ENCODE measurements at places on chromosomes 4 and X.
A peak's percentile ranks its signal among the peaks of the same experiment; 100 is the strongest.

GRCh38 chrX:46912098-46912602, at the start of gene JADE3:
JADE3 (plus strand) TSS chrX:46912421; CDS start chrX:46984895, 72,474 bp downstream.
- peak; percentile 73 for DNase-seq

- DNase-seq = no peak
These were observed 233.2 kb downstream of the EPHA5 start for GRCh38 chr4:65437102-65437501.

DNA sequence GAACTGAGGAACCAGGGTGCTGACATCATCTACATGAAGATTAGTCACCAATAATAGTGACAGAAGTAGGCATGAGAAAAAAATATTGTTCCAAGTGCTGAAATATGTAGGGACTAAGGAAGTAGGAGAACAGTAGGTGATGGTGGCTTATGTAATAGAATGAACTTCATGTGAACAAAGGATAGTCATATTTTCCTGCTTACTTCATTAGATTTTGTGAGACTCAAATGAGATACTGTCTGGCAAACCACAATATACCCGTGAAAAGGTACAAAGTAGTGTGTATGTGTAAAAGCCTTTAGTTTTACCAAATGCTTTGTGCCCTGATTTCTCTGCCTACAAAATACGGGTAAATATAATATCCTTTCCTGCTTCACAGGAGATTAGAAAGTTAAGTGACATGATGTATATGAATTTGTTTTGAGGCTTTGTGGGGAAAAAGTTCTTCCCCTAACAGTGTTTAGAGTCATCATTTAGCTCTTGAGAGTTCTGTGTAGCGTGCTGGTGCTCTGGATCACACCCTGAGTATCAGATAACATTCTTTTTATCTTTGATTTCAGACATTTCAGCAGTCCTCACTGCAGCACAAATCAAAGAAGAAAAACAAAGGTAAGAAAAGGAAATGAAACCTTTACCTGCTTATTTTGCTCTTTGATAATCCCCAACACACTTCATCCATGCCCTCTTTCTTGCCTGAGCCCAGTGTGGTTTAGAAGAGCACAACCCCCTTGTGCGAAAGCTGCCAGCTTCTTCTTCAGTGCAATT, 67.9 kb downstream of the KLHL34 start:
- DNase-seq = no peak

- no peak for DNase-seq
These were observed 30.9 kb downstream of the RAB33B start for GRCh38 chr4:139484783-139485311.

- no peak for DNase-seq
These were observed 13.5 kb downstream of the HERC3 start for GRCh38 chr4:88605736-88606135.

- no peak for DNase-seq
These were observed 7.6 kb downstream of the ZXDA start for GRCh38 chrX:57902633-57903032.

Measured in right hindlimb (tissue), 1 donor.